Stimulated activated CD4-positive, alpha-beta T cell treated with anti-CD3 and anti-CD28 coated beads, Interleukin-4, amount 100 ng/mL, for 24 hours (primary cell): ENCODE measurements at places on chromosomes 13 and 19.

DNA sequence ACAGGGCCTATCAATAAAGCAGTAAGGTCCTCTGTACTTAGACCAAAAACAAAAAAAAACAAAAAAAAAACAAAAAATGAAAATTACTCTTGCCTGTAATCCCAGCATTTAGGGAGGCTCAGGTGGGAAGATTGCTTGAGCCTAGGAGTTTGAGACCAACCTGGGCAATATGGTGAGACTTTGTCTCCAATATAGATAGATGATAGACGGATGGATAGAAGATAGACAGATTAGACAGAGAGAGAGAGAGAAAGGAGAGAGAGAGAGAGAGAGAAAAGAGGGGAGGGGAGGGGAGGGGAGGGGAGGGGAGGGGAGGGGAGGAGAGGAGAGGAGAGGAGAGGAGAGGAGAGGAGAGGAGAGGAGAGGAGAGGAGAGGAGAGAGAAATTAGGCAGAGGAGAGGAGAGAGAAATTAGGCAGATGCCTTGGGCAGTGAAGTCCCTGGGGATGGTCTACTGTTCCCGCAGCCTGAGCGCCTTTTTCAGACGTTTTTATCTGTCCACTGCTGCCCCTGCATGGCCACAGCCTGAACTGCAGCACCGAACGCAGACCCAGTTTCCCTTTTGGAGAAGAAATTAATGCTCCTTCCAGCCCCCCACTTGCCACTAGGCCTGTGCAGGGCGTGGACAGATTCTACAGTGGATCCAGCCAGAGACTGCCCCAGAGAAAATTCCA is 9.8 kb upstream of the ZNF627 start:
- DNase-seq = peak; percentile 82

DNA sequence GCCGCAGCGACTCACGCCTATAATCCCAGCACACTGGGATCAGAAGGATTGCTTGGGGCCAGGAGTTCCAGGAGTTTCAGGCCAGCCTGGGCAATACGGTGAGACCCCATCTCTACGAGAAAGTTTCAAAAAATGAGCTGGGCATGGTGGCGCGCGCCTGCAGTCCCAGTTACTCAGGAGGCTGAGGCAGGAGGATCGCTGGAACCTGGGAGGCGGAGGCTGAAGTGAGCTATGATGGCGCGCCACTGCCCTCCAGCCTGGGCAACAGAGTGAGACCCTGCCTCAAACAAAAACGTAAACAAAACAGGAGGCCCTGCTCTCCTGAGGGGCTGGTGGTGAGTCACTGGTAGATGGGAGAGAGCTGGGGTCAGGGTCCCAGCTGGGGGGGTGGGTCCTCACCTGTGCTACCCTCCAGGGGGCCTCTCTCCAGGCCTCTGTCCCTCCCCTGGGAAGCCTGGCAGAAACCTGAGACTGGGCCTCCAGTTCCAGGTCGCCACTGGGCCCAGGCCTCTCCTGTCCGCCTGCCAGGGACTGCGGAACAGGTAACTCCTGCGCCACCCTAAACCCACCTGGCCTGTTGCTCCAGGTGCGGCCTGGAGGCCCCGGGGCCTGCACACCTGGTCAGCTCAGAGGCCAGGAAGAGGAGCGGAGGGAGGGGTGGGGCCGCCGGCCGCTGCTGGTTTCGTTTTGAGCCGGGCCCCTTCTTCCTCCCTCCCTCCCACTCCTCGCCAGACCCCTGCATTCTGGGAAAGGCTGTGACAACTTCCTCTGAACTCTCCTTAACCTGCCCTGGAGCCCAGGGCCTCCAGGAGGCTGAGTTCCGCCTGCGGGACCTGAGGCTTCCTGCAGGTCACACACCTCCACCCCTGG is 17.2 kb upstream of the ZBTB7A start:
- no peak for DNase-seq

GRCh38 chr19:32977280-32977679 is 5.2 kb downstream of the FAAP24 start:
- no peak for DNase-seq

GRCh38 chr13:111511805-111512504 is 191.5 kb downstream of the TEX29 start:
- no peak for DNase-seq
